Effector memory CD8-positive, alpha-beta T cell (primary cell): ENCODE measurements at places on chromosomes 12 and 14.
A peak's percentile ranks its signal among the peaks of the same experiment; 100 is the strongest.

DNA sequence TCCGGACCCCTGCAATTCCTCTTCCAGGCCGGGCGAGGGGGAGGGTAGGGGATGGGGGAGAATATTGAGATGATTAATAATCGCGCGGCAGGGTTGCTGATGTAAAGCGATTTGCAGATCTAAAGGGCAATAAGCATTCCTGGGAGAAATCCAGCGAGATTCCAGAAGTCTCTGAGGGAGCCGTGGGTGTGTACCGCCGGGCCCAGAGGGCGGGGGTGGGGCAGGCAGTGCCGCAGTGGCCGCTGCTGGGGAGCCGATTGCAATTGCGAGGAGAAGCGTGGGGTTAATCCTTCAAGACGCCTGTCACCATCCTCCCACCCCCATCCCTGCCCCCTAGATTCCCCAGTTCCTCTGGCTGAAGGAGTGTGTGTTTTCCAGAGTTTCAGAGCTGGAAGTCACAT, 16.4 kb downstream of the FOS start:
- no peak for DNase-seq

DNA sequence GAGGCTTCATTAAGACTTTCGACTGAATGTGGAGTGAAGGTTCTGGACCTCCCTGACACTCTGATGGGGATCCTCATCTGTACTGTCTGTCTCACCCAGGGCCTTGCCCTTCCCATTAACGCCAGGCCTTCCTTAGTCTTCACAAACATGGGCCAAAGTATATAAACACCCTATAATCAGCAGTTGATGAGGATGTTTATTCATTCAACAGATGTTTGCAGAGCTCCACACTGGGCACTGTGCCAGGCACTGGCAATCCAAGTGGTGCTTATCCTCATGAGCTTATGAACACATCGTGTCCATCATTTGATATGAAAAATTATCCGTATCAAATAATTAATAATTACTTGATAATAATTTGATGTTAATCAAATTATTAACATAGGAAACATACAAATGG, 454.4 kb downstream of the FUT8 start:
- no peak for DNase-seq

DNA sequence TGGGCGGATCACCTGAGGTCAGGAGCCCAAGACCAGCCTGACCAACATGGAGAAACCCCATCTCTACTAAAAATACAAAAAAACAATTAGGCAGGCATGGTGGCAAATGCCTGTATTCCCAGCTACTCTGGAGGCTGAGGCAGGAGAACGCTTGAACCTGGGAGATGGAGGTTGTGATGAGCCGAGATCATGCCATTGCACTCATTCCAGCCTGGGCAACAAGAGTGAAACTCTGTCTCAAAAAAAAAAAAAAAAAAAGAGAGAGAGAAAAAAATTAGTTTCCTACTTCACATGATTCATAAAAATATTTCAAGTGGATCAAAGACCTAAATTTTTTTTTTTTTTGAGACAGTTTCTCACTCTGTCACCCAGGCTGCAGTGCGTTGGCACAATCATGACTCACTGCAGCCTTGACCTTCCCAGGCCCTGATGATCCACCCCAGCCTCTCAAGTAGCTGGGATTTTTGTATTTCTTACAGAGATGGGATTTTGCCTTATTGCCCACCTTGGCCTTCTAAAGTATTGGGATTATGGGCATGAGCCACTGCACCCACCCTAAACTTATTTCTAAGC, 24.9 kb downstream of the FCF1 start:
- DNase-seq: no peak

DNA sequence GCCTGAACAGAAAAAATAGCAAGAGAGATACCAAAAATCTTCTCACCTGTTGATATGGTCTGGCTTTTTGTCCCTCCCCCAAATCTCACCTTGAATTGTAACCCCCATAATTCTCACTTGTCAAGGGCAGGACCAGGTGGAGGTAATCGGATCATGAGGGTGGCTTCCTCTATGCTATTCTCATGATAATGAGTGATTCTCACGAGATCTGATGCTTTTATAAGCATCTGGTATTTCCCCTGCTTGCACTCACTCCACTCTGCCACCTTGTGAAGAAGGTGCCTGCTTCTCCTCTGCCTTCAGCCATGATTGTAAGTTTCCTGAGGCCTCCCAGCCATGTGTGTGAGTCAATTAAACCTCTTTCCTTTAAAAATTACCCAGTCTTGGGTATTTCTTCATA, 291.2 kb downstream of the CPNE8 start:
- DNase-seq: no peak

DNA sequence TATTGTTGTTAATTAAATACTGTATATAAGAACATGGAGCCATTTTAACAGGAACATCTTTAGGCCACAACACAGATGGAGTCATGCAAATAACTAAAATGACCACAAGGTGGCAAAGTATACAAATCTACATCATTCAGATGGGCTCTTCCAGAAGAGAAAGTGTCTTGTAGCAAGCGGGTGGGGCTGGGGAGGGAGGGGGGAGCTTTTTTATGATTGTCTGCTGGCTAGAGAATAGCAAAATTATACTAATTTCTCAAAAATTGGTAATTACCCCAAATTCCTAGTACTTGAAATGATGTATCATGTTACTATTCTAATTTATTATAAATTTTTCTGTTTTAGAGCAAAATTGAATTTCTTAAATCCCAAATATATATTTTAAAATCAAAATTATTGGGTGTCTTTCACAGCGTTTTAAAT, 378.7 kb downstream of the PRKD1 start:
- DNase-seq: no peak

DNA sequence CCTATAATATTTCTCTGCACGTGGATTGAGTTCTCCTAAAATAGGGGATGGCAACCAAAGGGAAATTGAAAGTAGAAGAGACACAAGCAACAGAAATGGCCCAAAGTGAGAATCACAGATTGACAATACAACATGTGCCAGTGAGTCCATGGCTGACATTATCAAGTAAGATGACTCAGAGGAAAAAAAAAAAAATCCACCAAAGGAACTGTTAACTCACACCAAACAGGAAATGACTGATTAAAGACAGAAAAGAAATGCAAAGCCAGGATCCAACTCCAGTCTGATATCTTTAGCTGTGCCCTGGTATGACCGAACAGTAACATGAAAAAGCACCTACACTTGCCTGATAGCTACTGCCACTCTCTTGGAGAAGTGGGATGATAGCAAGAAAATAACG, 485.0 kb downstream of the PRKD1 start:
- no peak for DNase-seq

GRCh38 chr14:98548071-98548686, 723.8 kb downstream of the BCL11B start:
- no peak for DNase-seq

DNA sequence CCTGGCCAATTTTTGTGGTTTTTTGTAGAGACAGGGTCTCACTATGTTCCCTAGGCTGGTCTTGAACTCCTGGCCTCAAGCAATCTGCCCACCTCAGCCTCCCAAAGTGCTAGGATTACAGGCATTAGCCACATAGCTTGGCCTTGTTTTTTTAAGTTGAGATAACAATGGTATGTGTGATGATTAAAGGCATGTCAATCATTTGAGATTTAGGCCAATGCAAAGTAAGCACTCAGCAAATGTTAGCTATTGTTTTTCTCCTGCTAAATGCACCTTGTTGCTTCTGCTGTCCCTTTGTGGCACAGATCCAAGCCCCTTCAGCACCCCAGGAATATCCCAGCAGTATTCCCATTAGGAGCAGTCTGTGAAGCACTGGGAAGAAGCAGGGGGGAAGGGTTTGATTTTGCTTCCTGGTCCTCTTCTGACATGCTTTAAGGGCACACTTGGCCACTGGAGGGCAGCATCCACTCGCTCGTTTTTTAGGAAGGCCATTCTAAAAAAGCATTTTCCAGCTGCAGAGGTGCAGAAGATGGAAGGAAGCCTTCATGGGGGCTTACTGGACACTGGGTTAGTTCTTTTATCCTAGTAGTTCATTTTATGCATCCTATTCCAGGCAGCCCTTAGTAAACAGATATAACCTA, 70.2 kb upstream of the ZFP36L1 start:
- peak; percentile 49 for DNase-seq

DNA sequence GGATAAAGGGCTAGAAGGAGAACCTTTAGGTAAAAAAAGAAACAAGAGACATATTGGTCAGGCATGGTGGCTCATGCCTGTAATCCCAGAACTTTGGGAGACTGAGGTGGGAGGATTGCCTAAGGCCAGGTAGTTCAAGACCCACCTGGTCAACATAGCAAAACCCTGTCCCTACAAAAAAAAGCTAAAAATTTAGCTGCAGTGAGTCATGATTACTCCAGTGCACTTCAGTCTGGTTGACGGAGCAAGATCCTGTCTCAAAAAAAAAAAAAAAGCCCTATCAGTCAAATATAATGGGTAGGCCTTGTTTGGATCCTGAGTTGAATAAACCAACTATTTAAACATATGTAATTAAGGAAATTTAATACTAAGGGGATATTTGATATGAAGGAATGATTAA, 54.2 kb downstream of the PPP1R36 start:
- no peak for DNase-seq

DNA sequence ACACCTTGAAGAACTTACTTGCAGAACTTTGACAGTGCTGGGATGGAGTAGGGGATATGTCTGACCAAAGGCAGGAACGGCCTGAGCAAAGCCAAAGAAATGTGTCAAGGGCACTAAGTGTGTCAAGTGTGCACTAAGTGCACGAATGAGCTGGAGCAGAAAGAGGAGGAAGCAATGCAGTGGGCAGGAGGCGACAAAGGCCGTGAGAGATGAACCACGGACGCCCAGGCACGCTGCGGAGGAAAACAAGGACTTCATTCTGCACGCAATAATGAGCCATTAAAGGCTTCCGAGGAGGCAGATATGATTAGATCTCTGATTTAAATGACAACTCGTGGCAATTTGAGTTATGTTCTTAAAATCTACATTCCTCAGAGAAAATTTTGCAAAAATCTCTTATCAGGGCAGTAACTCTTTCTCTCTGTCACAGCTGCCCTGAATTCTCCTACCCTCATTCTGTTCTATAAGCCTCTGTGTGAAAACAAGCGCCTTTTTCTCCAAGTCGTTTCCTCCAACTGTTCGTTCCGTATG, 25.3 kb downstream of the GRIN2B start:
- DNase-seq: no peak

- no peak for DNase-seq
Measured at GRCh38 chr12:77231501-77231918, 166.1 kb upstream of the E2F7 start.

GRCh38 chr14:59265808-59266207, 77.3 kb downstream of the DAAM1 start:
- no peak for DNase-seq

DNA sequence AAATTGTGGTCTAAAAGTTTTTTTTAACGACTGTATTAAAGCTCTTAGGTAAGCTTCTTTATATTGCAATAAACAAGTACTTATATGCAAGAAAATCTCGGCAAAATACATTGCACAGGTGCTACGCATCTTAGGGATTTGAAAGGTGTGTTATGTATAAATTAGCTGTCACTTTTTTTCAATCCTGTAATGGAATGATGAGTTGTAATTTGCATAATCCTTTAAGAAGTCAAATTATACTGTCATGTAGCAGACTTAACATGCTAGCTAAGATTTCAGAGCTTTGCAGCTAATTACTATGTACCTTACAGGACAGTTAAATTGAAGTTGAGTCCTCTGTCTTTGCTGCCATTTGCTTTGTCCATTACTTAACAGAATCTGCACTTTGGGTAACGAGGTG, 117.5 kb downstream of the NPAS3 start:
- no peak for DNase-seq

DNA sequence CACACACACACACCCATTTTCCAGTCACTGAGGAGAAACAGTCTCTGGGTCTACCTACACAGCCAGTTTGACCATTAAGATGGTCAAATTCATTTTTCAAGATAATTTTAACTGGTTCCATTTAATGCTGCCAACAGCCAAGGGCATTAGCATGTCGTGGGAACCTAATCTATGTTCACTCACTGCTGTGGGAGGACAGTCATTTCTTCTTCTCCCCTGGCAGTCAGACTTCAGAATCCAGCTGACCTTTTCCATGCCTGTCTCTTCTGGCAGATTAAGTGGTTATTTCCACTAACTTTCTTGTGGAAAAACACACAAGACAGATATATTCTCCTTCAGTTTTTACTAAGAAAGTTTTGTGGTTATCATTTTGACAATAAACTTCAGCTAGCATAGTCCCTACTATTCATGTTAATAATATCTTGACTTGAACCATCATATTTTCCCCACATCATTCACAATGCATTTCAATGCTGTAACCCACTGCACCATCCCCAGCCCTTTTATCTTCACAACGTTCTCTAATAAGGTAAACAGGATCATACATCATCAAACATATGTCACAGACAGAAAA, 82.2 kb downstream of the DAD1 start:
- DNase-seq: no peak

- DNase-seq: no peak
Measured at GRCh38 chr12:76964784-76965571, 86.2 kb upstream of the CSRP2 start.

DNA sequence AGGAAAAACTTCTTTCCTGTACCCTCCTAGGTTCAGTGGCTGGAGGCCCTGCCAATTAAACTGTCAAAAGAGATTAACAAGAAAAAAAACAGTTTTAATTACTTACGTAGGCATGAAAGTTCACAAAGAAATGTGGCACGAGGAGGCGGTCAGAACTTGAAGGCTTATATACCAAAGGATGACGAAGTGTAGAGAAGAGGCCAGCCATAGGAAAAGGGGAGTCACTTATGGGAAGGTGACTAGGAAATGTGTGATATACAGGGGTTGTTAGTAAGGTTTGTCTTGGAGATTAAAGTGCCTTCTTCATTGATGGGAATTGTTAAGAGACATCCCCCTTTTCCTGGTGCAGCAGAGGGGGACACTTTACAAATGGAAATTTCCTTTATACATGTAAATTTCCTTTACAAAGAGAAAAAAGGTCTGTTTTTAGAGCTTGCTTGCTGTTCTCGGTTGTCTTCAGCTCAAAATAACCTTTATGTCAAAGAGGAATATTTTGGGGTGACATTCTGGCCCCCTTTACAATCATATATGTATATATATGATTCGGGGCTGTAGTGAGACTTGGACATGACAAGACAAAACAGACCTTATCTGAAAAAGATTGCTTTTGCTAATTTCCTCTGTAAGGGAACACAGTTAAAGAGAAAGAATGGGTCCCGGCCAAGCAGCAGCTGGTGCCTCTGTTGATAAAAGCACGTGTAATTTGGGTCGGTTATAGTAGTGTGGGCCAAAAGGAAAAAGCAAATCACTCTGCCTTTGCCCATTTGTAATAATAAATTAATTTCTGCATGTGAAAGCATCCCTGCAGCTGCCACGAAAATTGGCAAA, 38.6 kb downstream of the SYNE2 start:
- no peak for DNase-seq

DNA sequence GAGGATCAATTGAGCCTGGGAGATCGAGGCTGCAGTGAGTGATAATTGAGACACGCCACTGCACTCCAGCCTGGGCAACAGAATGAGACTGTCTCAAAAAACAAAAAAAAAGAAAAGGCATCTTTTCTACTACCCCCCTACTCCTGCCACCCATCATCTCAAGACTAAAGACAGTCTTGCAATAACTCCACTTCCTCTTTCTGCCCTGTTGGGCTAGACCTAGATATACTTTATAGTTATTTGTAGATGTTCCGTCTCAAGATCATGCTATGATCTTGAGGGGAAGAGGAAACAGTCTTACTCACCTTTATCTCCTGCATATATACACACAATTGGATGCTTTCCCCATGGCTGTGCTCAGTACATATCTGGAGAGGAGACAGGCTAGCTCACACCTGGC, 12.1 kb upstream of the ESPL1 start:
- no peak for DNase-seq
